DND-41 (cell line): ENCODE measurements at places on chromosomes 7 and 10.

GRCh38 chr10:14736600-14737081 lies 38.1 kb downstream of the FAM107B start:
- no peaks in the 10 kb centered on the region for H3K4me1 ChIP-seq
- H3K27ac ChIP-seq = no peak overlapping the region
- no peak overlapping the region for H3K4me3 ChIP-seq
- H3K27me3 ChIP-seq = peaks cover 7% of the 10 kb centered on the region

DNA sequence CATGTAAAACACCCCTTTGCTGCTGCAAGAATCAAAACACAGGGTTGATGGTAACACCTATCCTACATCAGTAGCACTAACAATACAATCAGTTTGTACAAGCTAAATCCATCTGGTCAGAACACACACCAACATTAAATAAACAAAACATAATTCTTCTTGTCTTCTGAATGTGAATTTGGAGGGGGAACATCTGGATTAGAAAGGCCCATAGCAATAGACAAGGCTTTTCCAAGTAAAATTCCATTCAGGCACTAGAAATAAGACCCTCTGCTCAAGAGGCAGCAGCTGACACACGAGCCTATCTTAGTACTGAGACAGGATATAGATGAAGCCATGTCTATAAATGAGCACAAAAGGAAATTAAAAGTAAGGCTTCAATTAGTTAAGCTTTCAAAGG lies 839.9 kb upstream of the LRRTM3 start:
- H3K27me3 ChIP-seq = no peaks in the 10 kb centered on the region
- DNase-seq = no peak
- H3K36me3 ChIP-seq = no peaks in the 10 kb centered on the region
- no peak overlapping the region for H3K4me3 ChIP-seq
- H3K4me1 ChIP-seq = no peaks in the 10 kb centered on the region
- no peak overlapping the region for H3K27ac ChIP-seq

- H3K4me1 ChIP-seq = peaks cover 18% of the 10 kb centered on the region
- peak overlapping the region; percentile 22 for H3K27ac ChIP-seq
- no peak overlapping the region for H3K4me3 ChIP-seq
- H3K36me3 ChIP-seq = no peaks in the 10 kb centered on the region
Measured at GRCh38 chr7:1579481-1580421, 9.9 kb upstream of the PSMG3 start.

DNA sequence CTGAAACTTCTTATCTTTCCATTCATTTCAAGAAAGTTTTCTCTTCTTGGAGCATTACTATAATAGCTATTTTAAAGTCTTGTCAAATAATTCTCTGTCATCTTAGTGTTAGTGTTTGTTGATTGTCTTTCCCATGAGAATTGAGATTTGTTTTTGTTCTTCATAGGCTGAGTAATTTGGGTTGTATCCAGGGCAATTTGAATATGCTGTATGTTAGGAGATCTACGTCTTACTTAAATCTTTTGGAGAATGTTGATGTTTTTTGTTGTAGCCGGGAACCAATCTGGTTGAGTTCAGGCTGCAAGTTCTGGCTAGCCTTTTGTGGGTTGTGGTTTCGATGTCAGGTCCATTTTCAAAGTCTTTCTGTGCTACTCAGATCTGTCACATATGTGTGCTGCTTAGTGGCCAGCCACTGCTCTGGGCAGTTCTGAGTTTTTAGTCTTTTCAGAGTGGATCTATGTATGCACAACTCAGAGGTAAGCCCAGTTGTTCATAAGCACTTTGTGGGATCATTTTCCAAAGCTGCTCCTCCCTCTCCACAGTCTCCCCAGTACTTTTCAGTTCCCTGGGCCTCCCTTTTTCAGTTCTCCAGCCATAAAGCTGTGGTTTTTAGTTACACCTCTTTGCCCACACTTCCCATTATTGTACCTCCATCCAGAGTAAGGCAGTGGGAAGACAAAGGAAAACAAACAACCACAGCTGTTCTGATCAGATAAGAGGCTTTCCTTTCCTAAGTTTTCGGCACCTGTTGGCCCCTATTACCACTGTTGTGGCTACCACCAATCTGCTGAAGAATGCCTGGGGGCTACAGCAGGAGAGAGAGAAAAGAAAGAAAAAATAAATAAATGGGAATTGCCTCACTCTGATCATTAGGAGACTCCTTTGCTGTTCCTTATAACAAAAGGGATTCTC lies 4.7 kb upstream of the CCNJ start:
- peaks cover 11% of the 10 kb centered on the region for H3K4me1 ChIP-seq
- no peak for DNase-seq
- no peak overlapping the region for H3K27ac ChIP-seq
- H3K4me3 ChIP-seq = no peak overlapping the region
- no peaks in the 10 kb centered on the region; the same call in 1 of the 2 replicates for H3K36me3 ChIP-seq
- H3K27me3 ChIP-seq = no peaks in the 10 kb centered on the region

GRCh38 chr7:66333443-66333842 lies 128.3 kb downstream of the TPST1 start:
- H3K27ac ChIP-seq = no peak overlapping the region
- H3K4me1 ChIP-seq = no peaks in the 10 kb centered on the region
- H3K36me3 ChIP-seq = no peaks in the 10 kb centered on the region
